DMS153 (cell line): ENCODE measurements at places on chromosomes 16 and 17.

- no peak for DNase-seq
These were observed 856 bp upstream of the SCPEP1 start for GRCh38 chr17:56976941-56977608.

DNA sequence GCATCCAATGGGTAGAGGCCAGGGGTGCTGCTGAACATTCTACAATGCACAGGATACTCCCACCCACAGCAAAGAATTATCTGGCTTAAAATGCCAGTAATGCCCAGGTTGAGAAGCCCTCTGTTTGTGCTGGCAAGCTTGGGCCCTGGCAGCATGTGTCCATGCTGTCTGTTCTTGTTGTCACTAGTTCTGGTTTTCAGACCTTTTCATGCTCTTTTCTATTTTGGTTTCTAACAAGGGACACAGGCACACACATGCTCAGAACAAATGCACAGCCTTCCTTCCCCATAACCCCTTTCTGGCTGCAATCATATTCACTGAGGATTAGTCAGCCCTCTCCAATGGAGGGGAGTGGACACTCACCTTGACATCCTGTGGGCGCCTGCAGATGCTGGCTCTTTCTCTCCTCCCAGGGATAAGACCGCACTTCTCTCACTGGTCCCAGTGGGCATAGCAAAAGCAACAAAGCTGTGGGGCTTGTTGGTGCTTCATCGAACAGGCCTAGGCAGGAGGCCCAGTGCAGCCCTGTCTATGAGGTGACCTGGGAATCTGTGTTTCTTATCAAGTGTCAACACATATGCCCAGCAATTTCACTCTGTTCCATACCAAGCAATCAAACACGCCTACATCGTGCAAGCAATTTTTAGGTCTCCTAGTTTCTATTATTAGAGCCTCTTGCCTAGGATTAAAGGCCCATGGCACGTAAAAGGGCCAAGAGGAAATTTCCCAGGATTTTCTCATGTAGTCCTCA lies 271.1 kb upstream of the CCL2 start:
- DNase-seq = peak; percentile 13

DNA sequence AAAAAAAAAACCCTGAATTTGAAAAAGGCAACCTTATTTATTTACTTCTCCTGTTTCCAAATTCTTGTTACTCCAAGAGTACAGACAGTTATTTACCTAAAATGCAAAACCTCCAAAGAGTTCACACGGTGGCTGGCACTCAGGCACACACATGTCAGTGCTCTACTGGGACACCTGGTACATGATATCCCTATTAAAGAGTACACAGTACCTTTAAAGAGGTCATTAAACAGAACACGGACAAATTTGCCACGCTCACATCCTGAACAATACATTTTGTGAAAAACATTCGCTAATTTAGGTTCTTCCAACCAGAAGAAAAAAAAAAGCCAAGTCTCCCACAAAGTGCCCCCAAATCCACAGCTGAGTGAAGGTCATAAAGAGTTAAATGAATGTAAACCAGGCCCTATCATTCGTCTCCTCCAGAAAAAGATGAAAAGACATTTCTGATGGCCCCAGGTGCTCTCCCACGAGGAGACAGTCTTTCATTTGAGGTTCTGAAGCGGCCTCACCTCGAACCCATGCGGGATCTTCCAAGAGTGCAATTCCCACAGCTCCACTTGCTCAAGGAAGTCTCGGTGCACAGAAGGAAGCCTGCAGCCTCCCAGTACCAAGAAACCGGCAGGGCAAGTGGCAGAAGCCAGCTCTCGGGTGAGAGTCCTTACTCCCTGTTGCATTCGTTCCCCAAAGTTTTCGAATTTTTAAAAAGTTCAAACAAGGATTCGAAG lies 993 bp downstream of the ERN1 start:
- DNase-seq = peak; percentile 5

- no peak for DNase-seq
These were observed 700 bp downstream of the UBN1 start for GRCh38 chr16:4847774-4848587.

DNA sequence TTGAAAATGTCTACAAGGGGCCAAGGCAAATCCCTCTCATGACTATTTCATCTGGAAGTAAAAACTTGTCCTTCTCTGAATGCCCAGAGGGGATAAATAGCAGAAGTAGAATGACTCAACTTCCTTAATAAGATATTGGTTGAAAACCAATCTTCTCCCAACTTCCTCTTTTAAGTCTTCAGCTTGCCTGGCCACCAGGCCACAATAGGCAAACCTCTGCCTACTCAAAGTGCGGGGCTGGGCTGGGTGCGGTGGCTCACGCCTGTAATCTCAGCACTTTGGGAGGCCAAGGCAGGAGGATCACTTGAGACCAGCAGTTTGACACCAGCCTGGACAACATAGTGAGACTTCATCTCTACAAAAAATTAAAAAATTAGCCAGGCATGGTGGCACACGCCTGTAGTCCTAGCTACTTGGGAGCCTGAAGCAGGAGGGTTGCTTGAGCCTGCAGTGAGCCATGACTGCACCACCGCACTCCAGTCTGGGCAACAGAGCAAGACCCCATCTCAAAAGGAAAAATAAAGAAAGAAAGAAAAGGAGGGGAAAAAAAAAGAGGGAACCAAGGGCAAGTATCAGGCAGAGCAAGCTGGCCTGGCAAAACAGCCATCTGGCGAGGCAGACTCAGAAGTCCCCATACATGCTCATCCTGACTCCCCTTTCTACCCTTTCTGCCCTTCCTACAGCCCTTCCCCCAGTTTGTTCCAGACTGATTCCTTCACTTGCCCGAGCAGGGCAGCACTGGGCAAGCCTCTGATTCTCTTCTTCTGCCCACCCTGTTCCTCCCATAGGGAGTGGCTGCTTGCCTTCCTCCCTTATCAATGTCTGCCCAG lies 20.6 kb downstream of the MAP3K14 start:
- no peak for DNase-seq

DNA sequence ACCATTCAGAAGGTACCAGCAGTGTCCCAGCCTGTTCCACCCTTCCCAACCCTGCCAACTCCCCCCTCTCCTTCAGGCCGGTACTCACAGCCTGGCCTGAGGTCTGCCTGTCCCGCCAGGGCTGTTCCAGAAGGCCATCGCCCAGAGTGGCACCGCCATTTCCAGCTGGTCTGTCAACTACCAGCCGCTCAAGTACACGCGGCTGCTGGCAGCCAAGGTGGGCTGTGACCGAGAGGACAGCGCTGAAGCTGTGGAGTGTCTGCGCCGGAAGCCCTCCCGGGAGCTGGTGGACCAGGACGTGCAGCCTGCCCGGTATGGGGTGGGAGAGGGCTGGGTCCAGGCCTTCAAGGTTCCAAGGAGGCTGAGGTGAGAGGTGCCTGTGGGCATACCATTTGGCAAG lies 5.3 kb upstream of the SPEM1 start:
- DNase-seq = no peak
